ENCODE measurements at places on chromosomes 5 and 9.

- DNase-seq, result peak; percentile 48
These were observed 116.6 kb upstream of the BNC2 start for GRCh38 chr9:16987026-16987425.

DNA sequence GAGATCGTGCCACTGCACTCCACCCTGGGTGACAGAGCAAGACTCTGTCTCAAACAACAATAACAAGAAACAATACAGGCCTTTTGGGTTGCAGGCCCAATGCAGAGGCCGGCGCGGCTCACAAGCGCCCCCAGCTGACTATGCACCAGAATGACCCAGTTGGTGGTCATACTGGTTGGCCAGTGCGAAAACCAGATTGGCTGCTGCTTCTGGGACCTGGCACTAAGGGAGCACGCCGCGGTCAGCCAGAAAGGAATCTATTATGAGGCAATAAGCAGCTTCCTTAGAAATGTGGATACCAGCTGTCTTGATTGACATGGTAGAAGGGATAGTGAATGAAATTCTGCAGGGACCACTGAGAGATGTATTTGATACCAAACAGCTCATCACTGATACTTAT is 35.0 kb downstream of the RANBP17 start:
- DNase-seq, result no peak

DNA sequence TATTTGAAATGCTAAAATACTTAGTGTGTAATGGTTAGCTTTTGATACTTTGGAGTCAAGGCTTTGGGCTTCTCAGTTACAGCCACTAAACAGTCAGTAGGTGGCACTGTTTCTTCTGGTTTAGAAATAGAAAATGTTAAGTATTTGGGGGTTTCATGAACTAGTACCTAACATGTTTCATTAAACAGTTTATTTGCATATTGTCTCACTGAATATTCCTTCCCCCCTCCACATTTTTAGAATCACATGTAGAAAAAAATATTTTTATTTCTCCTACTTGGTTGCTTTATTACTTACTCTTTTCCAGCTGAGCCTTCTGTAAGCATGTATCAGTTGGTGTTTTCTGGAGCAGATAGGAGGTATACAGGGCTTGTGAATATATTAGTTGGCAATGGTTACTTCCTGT is 48.0 kb downstream of the IPO11 start:
- DNase-seq, result no peak

- DNase-seq, result peak; percentile 43
These were observed 209.8 kb upstream of the ZNF462 start for GRCh38 chr9:106653213-106653612.

DNA sequence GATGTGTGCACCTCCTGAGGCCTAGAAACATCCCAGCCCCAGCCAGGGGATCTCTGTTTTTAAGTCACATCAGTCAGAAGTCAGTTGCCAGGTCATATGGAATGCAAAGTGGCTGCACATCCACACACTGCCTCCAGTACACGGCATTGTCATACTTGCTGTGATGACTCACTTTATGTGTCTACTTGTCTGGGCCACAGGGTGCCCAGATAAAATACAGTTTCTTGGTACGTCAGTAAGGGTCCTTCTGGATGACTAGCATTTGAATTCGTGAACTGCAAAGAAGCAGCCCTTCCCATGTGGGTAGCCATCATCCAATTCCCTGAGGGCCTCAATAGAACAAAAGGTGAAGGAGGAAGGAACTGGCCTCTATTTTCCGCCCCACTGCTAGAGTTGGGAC is 27.7 kb downstream of the AUH start:
- DNase-seq, result no peak

DNA sequence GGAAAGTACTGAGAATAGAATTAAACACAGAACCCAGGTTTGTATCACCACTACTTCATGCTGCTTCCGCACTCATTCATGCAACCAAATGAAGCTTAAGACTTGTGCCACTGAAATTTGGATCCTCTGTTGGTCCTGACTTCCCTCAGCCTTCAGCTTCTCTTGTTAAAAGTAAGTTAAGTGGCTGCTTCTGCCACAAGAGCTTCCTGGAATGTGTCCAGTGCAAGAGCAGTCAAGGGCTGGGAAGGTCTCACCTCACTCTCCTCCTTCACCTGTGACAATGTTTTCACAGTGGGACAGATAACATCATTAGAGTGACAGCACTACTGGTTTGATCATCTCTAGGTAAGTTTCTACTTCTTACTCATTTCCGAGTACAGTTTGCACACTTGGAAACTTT is 7.9 kb downstream of the SNCAIP start:
- DNase-seq, result no peak

DNA sequence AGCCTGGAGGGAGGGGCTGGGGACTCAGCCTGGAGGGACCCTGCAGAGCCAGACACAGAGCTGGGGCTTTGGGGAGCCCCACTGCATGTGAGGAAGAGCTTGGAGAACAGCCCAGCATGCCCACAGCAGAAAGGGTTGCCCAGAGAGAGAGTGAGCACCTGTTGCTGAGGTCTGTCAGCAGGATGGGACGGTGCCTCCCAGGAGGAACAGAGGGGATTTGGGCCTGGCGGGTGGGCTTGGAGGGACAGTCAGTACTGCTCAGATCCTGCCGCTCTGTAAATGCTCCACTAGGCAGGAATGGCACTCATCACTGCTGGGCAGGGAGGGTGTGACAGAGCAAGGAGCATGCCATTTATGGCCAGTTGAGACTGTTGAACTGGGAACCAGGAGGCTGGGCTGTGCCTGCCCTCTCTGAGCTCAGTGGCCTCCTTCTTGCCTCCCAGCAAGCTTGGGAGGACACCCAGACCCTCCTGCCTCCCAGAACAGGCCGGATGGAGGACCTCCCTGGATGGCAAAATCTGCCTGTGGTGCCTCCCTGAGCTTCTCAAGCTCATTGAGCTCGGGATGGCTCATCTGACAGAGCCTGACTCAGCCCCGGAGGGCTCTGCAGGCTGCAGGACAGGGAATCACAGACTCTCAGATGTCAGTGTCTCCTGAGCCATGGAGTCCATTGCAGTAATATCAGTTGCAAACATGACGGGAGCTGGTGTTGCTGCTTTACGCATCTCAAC is 786 bp upstream of the HRCT1 start:
- DNase-seq, result no peak

DNA sequence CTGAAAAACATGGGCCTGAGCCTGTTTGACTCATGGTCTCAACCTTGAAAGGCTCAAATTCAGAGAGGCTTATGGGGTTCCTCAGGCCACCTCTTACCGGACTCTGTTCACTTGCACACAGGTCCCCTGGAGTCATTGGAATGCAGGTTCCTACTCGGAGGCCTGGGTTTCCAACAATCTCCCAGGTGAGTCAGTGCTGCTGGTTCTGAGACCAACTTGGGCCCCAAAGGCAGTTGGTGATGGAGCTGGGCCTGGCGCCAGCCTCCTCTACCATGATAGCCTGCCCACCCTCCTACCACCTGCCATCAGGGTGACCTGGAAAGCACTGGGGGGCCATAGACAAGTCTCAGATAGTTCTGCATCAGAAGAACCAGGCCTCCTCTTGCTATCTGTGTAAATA is 188.4 kb downstream of the RGS3 start:
- DNase-seq, result no peak

GRCh38 chr9:108783731-108784495 is 71.9 kb downstream of the ACTL7B start:
- DNase-seq, result no peak

DNA sequence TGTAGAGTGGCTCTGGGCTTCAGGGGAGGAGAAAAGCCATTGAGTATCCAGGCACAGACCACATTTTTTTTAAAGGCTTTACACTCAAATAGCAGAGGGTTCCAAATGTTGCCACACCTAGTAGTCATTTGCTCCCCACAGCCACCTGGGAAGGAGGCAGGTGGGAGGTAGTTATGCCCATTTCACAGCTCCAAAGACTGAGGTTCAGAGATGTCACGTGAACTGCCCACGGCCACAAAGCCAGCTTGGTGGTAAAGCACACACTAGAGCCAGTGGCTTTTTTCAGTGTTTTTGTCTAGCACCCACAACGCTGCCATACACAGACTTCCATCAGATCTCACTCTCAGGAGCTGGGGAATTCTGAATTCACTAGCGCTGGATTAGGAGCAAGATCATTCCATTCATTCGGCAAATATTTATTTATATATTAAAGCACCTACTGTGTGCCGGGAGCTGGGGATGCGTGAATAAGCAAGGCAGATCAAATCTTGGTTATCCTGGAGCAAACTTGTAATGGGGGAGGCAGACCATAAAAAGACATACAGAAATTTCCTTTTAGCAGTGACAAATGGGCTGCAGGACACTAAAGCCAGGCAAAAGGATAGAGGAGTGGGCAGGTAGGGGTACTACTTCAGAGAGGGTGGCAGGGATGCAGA is 7.4 kb downstream of the WHRN start:
- no peak for DNase-seq

DNA sequence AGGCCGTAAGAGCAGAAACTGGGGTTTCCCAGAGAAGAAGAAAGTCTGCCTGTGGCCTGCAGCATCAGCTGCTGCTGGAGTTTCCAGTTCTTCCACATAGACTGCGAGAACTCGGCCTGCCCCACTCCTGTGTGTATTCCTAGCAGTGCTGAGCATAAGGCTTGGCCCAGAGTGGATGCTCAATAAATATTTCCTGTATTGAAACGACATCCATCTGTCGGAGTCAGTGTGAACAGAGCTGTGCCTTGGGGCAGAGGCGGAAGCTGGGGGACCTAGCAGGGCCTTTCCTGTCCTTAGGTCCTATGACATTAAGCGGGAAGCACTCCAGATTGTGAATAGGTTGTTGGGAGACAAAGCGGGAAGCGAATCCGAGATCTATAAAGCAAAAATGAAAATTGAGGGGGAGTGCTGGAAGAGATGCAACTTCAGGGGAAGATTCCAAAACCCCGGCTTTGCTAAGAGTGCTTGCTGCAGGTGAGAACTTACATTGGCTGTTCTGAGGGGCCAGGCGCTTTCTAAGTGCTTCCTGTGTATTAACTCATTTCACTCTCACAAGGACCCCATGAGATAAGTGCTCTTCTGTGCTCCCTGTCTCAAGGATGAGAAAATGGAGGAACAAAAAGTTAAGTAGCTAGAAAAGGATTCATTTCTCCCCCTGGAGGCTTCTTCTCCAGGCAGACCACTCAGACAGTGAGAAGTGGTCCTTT is 76.1 kb upstream of the CXCL14 start:
- DNase-seq, result no peak

DNA sequence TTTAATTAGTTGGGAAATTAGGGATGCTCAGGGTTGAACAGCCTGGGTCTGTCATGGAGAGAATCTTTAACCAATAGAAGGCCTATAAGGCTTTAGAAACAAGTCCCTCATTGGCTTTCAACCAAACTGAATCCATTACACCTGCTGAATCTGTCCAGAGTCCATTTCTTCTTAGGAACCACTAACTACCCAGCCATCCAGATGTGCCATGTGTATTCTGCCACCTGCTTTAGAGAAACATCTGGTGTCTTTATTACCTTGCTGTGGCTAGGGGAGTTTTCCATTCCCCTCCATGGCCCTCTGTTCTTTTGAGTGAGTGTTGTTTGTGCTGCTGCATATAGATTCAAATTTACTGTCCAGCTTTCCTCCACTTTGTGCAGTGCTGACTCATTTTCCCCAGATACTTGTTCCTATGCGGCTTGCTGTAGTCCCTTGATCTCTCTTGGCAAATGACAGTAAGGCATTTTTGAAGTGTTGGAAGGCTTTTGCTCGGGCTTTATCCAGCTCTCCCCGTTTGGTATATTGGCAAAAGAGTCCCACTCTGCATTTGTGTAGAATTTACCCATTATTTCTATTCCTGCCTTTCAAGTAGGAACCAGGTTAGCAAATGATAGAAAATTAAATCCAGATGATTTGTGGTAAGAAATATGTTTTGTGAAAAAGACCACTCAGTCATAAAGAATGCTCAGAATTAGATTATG is 54.6 kb downstream of the NLN start:
- peak; percentile 20 for DNase-seq

- no peak for DNase-seq
These were observed 5.8 kb downstream of the PAEP start for GRCh38 chr9:135567311-135567710.

GRCh38 chr9:75935591-75935990 is 45.1 kb downstream of the PCSK5 start:
- DNase-seq, result no peak

GRCh38 chr9:16784002-16784401 is 86.5 kb downstream of the BNC2 start:
- no peak for DNase-seq

GRCh38 chr9:42388146-42388690 is 204.8 kb downstream of the SPATA31A6 start:
- DNase-seq, result no peak

DNA sequence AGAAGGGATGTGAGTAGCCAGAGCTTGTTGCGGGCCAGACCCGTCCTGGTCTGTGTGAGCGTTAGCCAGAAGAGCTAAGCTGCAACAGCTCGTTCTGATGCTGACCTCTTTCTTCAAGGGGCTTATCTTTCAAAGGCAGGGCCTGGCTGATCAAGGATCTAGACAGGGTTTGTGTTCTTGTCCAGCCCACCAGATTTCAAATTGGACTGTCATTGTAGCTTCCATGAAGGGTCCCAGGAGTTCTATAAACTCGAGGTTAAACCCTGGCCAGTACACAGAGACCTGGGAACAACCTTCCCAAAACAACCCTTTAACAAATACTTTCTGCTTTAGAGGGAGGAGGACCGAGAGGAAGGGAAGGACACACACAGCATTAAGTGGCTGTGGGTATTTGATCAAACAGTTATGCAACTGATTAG is 153.0 kb upstream of the TUT7 start:
- DNase-seq, result no peak

GRCh38 chr9:117916291-117916690 is 212.1 kb downstream of the TLR4 start:
- no peak for DNase-seq

GRCh38 chr5:15741591-15741990 is 241.6 kb downstream of the FBXL7 start:
- DNase-seq, result no peak

DNA sequence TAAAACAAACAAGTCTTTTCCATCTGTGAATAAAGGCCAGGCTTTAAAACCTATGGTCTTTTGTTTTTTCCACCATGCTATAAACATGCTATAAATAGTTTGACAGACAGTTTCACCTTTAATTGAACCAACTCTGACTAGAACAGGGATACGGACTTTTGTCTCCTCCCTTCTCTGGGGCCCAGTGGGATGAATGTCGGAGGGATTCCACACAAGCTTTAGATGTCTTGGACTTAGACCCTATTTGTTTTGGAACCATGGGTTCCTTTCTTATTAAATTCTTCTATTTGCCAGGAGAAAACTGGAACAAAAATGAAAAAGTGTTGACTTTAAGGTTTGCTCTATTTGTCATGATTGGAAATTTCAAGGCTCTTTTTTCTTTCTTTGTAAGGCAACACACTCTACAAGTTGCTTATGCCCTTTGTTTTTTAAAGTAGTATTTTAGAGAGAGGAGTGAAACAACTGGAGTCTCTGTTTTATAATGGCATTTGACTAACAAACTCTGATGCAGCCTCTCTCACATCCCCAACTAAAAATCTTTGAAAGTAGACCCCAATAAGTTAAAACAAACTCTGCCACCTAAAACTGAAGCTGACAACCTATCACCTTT is 145.3 kb downstream of the MLLT3 start:
- no peak for DNase-seq

Data from fibroblast of skin of left biceps (primary cell).